ENCODE measurements at places on chromosomes 11 and 22. TPM values are rescaled to one million over a fixed set of nuclear protein-coding genes. Genes with fewer than 3 reads are reported as not detected.

GRCh38 chr11:14184028-14184940 is 174.7 kb downstream of the RRAS2 start:
- no peak for DNase-seq

DNA sequence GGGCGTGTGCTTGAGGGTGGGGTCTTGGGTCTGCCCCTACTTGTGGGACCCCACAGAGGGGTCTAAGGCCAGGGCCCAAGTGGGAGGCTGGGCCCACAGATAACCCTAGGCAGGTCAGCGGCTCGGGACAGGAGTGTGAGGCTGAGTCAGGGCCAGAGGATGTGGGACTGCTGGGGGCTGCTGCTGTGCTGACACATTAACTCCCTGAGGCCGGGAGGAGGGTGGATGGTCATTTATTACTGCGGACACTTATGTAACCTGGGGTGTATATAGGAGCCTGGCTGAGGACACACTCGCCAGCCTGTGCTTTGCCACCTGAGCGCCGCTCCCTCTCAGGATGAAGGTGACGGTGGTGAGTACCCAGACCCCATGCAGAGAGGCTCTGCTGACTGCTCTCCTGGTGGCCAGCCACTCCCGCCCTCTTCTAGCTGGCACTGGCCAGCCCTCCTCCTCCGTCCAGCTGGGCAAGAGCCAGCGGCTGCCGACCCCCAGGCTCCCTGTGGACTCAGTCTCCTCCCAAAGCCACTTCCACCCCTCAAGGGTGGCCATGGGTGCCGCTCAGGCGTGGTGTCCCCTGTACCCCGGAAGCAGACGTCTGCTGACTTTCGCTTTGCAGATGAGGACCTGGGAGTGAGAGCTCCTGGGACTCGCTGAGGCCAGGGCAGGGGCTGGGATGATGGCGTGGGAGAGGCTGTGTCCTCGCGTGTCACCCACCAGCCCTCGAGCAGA is at the start of gene MIOX:
TSS of gene MIOX (plus strand) at position 299 of the 729 bp plus-strand sequence. CDS start at position 338, 39 bp downstream.
- DNase-seq: no peak

DNA sequence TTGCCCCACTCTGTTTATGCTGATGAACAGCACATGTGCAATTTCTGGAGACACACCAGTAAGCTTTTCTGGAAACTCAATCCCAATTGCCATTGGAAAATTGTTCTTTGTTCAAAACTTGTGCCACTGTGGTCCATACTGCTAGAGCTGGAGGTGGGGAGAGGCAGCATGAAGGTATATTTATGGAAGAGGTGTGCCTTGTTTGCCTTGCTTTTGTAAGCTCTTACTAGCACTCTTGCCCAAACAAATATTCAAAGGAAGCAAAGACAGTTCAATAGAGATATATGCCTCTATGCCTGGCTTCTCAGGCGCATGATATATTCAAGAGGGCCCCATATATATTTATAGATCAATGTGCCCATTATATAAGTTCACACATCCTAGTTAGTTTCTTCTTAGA is 42.7 kb downstream of the TIMP3 start:
- DNase-seq: no peak

Gene KCNJ1
- 0.30 TPM for polyA plus RNA-seq

Gene DUSP8
- 37.3 TPM for polyA plus RNA-seq

Gene PANX3
- polyA plus RNA-seq: not detected

Gene DENND5A
- polyA plus RNA-seq: 59.3 TPM

GRCh38 chr11:110519796-110520195 is 90.0 kb downstream of the FDX1 start:
- no peak for DNase-seq

Gene OR2AG1
- polyA plus RNA-seq: 0.04 TPM

GRCh38 chr22:31935961-31936635 is 8.2 kb upstream of the YWHAH start:
- no peak for DNase-seq

Gene STK33
- 3.7 TPM for polyA plus RNA-seq

Gene APOL5
- polyA plus RNA-seq: 1.5 TPM

DNA sequence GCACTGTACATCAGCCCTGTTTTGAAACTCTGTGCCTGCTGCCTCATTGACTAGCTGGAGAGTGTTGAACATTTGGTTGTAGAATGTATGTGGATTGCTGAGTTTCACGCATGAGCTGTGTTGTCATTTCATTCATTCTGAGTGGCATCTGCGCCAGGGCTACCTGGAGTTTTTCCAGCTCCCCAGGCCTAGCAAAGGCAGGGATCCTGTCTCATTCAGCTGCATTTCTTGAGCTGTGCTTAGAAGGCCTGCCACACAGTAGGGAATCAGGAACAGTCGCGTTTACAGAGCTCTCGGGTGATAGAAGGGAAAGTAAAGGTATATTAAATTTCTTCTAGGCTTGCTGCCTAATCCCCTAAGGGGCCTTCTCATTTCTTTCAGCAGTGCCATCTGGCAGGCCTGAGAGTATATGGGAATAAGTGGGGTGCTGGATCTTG is 44.3 kb downstream of the PTPRJ start:
- no peak for DNase-seq

- no peak for DNase-seq
Observed at GRCh38 chr11:6498121-6498520, 1.0 kb downstream of the DNHD1 start.

DNA sequence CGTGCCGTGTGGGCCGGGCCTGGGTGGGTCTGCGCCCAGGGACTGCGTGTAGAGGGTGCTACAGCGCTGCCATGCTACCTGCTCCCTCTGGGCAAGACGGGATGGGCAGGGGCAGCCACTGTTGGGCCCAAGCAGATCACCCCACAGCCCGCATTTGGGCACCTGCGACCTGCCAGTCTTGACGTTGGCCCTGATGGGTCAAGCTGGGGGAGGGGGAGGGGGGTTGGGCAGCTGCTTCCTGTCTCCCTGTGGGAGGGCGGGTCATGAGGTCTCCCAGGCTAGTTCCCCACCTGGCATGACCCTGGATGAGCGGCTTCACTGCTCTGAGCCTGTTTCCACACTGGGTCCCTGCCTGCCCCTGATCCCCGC is 2.8 kb upstream of the RPS19BP1 start:
- no peak for DNase-seq

DNA sequence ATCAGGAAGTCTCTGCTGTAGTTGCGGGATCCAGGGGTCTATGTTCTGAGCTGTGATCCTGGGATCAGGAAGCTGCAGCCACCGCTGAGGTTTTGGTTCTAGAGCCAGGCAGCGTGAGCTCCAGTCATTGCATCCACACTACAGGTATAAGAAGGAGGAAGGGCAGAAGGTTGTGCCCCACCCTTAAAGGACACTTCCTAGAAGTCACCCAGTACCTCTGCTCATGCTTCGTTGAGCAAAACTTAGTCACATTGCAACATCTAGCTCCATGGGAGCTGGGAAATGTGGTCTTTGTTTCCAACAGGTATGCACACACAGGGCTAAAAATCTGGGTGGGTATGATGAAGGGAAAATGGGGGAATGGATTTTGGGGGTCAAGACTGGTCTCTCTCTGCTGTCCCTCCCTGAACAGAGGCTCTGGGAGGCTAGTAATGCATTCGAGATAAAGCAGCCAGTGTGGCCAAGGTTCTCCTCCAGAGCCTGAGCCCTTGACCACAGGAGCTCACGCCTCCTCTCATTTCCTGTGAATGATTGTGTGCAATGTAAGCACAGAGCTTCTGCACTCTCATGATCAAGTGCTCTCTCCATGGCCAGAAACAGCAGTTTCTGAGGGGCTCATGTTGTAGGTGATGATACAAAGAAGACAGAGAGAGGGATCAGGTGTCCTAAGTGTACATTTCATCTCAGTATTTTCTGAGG is 86.8 kb upstream of the OR4B1 start:
- no peak for DNase-seq

DNA sequence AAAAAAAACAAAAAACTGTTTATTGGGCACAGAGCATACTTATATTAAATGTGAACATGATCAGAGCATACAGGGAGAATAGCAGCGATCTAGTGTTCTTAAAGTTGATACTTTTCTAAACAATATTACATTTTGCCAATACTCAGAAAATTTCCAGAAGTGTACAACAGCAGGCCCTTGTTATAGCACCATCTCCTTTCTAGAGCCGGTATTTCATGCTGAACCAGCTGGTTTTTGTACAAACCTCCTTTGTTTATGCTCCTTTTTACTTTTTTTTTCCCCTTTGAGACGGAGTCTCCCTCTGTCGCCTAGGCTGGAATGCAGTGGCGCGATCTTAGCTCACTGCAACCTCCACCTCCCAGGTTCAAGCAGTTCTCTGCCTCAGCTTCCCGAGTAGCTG is 90.7 kb downstream of the PPP6R3 start:
- DNase-seq: no peak

Gene EHF
- not detected for polyA plus RNA-seq

DNA sequence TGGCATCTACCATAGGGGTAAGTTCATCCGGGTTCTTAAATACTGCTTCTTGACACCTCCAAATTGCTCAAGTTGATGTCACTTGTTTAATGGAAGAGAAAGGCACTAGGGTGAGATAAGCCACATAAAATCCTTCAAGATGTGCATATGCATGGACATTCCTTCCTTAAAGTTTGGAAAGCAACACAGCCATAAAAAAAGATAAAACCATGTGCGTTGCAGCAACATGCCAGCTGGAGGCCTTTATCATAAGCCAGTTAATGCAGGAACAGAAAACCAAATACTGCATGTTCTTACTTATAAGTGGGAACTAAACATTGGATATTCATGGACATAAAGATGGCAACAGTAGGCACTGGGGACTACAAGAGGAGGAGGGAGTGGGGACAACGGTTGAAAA is 8.0 kb upstream of the IL18BP start:
- DNase-seq: no peak

Gene CALCA
- not detected for polyA plus RNA-seq

- DNase-seq: no peak
Observed at GRCh38 chr11:130103296-130103814, 33.7 kb downstream of the APLP2 start.

- no peak for DNase-seq
Observed at GRCh38 chr11:76448506-76448905, 3.7 kb downstream of the EMSY start.

- no peak for DNase-seq
Observed at GRCh38 chr11:72528121-72528520, 93.8 kb upstream of the CLPB start.

Gene WDR74
- polyA plus RNA-seq: 33.1 TPM

DNA sequence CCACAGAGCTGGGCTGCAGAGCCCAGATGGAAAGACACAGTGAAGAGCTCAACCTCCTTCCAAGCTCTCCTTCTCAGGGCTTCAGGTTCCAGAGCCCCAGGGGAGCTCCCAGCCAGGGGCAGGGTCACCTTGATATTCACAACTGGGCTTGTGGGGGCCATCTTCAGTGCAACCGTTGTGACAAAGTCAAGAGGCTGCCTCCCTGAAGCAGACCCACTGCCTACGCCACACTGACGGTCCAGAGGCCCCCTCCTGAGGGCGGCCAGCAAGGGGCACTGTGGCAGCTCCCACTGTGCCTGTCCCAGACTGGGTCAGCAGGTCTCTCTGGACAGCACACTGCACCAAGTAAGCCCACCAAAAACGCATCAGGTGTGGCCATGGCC is 84.1 kb downstream of the DGCR2 start:
- no peak for DNase-seq

Gene ARHGAP42
- 25.6 TPM for polyA plus RNA-seq

DNA sequence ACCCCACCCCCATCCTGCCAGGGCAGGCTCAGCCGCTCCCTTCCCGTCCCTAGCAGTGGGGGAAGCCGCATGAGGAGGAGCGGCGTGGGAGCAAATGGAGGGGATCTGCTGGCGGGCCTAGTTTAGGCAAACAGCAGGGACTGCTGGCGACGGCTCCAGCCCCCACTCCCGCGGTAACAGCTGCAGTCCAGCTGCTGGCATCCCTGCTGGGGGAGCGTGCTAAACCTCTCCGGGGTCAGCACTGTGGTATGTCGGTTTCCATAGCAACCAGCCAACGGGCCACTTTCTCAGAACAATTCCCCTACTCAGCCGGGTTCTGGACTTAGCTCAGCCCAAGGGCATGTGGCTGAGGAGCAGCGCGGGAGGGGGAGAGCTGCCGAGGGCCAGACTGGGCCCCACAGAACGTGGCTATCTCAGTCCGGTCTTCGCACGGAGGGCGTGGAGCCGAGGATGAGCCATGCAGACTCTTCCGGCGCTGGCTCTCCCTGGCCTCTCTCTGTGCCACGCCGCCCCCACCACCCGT is 98.8 kb downstream of the PKNOX2 start:
- peak; percentile 68 for DNase-seq

DNA sequence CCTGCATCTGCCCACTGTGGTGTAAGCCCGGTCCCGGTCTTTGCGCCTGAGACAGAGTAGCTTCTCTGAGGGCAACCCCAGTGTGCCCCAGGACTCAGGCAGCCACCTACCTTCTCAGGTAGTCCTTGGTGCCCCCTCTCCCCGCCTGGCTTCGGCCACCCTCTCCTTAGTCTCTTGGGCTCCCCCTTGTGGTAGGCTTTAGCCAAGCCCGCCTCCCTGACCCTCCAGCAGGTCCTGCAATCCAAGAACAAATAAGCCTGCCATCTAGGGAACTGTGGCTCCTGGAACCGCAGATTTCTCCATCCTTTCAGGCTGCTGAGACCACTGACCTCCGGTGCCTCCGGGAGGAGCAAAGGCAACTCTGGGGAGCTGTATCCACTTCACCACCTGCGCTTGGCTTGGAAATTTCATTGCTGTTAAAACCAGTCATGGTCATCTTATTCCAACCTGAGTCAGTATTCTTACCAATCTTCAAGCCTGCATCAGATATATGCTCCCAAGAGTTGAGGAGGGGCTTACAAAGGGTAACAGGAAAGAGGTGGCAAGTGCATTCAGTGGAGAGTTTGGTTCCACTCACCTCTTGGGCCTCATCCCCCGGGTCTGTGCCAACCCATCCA is 52.8 kb upstream of the TENM4 start:
- DNase-seq: no peak

Gene CECR2
- polyA plus RNA-seq: 23.2 TPM

- DNase-seq: no peak
Observed at GRCh38 chr11:69957849-69958248, 120.3 kb upstream of the ANO1 start.

GRCh38 chr11:46894506-46894905 is 23.8 kb downstream of the LRP4 start:
- no peak for DNase-seq

Gene OR56A3
- polyA plus RNA-seq: not detected
